Fibroblast of lung (primary cell): ENCODE measurements at places on chromosomes 6 and 20. TPM values are rescaled to one million over a fixed set of nuclear protein-coding genes. Genes with fewer than 3 reads are reported as not detected.

FAM217A gene
- not detected in 2 replicates for total RNA-seq

DEK gene
- 148 and 154 TPM in 2 replicates for total RNA-seq

LKAAEAR1 gene
- not detected in 2 replicates for total RNA-seq

GABRR2 gene
- total RNA-seq = 0.17 and 0.26 TPM in 2 replicates

ULBP3 gene
- total RNA-seq = 6.2 and 10.2 TPM in 2 replicates

GSTA3 gene
- not detected in 2 replicates for total RNA-seq

ME1 gene
- 22.1 and 44.3 TPM in 2 replicates for total RNA-seq

ULBP1 gene
- 0.26 and 0.83 TPM in 2 replicates for total RNA-seq

CALHM5 gene
- total RNA-seq = 4.1 and 4.4 TPM in 2 replicates

DEFB132 gene
- total RNA-seq = not detected in 2 replicates

KHDRBS2 gene
- not detected in 2 replicates for total RNA-seq

CNBD2 gene
- total RNA-seq = 1.3 and 2.6 TPM in 2 replicates

EDN1 gene
- 0.17 and 0.26 TPM in 2 replicates for total RNA-seq

OPN5 gene
- not detected in 2 replicates for total RNA-seq

MYMX gene
- total RNA-seq = not detected in 2 replicates

CEP57L1 gene
- 26.7 and 36.0 TPM in 2 replicates for total RNA-seq

STK38 gene
- total RNA-seq = 17.7 and 26.9 TPM in 2 replicates

SLC32A1 gene
- not detected in 2 replicates for total RNA-seq

KCNB1 gene
- under 0.01 TPM in 2 replicates for total RNA-seq

SUMO4 gene
- 1.0 and 2.1 TPM in 2 replicates for total RNA-seq

CDSN gene
- not detected in 2 replicates for total RNA-seq

CLVS2 gene
- total RNA-seq = under 0.01 TPM in 1 of 2 replicates, not detected in the other

LAMA2 gene
- 57.8 and 67.5 TPM in 2 replicates for total RNA-seq

SAMD10 gene
- total RNA-seq = 0.77 and 0.99 TPM in 2 replicates
